ENCODE measurements at places on chromosomes 3 and 15.

DNA sequence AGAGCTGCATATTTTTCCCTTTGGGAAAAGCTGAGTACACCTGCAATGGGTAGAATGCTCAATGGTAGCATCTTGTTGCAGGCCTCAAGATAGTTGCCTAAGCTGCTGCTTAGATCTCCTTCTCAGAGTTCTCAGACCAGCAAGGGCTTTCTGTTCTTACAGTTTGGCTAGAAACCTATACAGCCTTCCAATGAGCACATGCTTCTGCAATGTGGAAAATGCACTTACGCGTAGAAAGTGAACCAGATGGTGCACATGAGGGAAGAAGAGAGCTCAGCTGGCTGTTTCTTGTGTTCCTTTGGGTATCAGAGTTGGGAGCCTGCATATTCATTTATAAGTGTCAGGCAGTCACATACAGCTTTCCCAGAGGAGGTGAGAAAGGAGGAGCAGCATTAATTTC lies 136.4 kb downstream of the B3GALNT1 start:
- DNase-seq, result no peak

DNA sequence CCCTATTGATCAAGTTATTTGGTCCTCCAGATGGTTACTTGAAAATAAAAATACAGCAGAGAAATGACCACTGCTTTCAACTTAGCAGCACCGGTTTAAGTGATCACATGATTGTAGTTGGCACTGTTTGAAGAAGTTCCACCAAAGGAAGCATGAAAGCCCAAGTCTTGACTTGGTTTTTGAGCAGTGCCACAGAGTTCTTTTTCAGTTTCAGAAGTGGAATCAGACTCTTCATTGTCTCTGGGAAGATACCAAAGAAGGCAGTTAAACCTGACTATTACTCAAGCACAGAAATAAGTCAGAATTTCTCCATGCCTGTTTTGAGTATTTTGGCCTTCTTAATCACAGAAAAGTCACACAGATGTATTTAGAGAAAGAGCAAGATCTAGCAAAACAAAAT lies 66.7 kb downstream of the BBX start:
- no peak for DNase-seq

DNA sequence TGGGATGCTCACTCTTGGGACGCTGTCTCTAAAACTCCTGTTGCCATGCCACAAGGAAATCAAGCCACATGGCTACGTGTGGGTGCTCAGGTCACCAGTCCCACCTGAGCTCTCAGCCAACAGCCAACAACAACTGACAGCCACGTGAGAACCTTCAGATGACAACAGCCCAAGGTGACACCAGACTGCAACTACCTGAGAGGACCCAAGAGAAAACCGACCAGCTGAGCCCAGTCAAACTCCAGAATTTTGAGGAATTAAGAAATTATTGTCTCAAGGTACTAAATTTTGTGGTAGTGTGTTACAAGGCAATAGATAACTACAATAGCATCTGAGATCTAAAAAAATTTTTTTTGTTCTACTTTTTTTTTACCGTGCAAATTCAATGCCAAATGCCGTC lies 75.2 kb downstream of the ITGA11 start:
- DNase-seq, result no peak

- DNase-seq, result peak; percentile 68
Measured at GRCh38 chr15:51681303-51681963, at the start of gene SCG3. Gene SCG3 (plus strand): TSS chr15:51681503. CDS start chr15:51681756, 253 bp downstream.

- no peak for DNase-seq
Measured at GRCh38 chr15:98394546-98394945, 253.8 kb upstream of the IGF1R start.

- DNase-seq, result no peak
Measured at GRCh38 chr3:150256318-150256717, 151.8 kb upstream of the TSC22D2 start.

DNA sequence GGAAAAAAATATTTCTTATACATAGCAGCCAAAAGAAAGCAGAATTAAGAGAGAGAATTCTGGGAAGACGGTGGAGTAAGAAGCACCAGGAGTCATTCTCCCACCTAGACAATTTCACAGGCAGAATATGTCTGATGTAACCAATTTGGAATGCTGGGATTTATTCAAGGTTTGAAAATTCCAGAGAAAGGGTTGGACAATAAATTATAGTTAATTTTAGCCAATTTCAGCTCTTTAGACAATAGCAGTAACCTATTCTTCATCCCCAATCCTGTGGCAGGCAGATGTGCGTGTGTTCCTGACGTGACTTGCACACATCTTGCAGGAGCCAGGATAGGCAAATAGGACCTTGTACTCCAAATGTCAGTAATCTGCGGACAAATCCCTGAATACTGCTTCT lies 541.0 kb upstream of the NAALADL2 start:
- no peak for DNase-seq

DNA sequence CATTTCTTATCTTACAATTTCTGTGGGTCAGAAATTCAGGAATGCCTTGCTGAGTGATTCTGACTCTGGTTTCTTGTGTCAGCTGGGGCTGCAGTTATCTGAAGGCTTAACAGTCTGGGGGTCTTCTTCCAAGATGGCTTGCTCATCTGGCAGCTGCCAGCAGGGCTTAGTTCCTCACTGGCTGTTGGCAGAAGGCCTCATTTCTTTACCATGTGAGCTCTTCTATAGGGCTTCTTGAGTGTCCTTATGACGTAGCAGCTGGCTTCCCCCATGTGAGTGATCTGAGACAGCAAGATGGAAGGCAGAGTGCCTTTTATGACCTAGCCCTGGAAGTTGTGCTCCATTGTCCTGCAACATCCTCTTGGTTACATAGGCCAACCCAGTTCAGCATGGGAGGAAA lies 82.0 kb upstream of the PDZRN3 start:
- no peak for DNase-seq

DNA sequence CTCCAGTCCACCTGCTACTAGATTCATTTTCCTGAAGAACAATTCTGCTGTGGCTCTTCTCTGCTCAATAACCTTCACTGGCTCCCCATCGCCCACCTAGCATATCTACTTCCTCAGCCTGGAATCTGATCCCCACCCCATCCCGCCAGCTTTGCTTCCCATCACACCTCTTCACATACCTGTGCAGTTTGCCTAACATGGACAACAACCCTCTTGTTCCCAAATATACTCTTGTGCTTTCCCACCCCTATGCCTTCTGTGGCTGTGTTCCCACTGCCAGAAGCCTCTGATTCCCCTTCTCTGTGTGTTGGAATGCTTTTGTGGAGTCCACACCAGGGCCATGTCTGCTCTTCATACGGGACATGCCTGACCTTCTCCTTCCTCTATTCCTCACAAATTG lies 29.5 kb downstream of the CMTM7 start:
- DNase-seq, result peak; percentile 33

DNA sequence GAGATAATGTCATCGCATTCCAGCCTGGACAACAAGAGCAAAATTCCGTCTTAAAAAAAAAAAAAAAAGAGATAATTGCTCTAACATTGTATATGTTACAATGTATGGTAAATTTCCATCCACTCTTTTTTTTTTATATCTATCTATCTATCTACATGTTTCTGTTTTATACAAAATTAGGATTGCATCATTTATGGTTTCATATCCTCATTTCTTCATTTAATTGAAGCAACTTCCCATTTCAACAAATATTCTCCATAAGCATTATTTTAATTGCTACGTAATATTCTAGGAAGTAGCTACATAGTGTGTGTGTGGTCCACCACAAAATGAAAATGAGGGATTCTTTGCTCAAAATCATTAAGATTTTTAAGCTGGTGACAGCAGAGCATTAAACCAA lies 18.4 kb downstream of the RBP1 start:
- DNase-seq, result no peak

DNA sequence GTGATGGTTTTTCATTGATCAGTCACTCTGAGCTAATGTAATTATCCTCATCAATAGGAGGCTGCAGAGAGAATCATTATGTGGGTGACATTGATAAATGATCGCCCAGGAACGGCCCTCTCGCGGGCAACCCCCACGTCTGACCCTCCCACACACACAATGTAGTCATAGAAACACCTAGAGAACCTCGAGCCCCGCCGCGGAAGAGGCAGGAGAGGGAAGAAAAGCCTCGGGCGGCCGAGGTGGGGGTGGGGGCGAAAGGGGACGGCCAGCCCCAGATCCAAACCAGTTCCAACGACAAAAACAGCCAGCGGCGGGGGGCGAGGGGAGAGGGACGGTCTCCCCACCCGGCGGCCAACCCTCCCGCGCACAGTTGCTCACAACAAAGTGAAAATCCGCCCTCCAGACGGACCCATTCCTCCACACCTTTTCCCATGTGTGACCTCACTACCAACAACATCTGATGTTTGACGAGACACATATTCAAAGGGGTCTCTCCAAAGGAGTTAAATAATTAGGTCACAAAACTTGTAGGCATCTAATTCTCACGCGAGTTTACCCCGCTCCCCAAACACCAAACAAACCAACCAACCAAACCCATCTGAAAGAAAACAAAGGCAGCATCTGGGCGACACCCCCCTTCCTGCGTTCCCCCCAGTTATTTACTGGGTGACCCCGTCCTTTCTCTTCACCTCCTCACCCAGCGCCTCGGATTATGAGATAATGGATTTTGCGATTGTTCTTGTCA lies 213.0 kb downstream of the MEIS2 start:
- no peak for DNase-seq

DNA sequence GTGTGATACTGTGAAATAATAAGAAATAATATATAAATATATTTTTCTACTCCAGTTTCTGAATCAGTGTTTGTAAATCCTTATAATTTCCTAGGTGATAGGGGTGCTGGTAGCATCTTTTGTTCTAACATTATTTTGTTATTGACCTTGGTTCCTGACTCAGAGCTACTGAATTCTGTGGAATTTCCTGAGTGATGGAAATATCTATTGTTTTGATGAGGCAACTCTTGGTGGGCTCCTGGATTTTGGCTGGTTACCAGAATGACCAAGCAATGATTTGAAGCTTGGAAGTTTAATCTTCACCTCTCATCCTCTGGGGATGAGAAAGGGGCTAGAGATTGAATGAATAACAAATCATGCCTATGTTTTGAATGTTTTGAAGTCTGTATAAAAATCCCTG lies 377.3 kb downstream of the LPP start:
- no peak for DNase-seq

DNA sequence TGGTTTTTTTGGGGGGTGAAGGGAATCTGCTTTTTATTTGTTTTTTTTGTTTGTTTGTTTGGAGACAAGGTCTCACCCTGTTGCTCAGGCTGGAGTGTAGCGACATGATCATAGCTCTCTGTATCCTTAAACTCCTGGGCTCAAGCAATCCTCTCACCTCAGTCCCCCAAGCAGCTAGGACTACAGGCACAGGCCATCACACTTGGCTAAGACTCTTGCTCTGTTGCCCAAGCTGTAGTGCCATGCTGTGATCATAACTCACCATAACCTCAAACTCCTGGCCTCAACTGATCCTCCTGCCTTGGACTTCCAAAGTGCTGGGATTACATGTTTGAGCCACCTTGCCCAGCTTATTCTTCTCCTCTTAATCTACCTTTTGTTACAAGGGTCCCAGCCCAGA lies 31.8 kb downstream of the GPR176 start:
- DNase-seq, result no peak

- DNase-seq, result no peak
Measured at GRCh38 chr3:64431526-64432091, 206.3 kb upstream of the PRICKLE2 start.

GRCh38 chr3:52270252-52270754 lies 8.1 kb downstream of the WDR82 start:
- DNase-seq, result no peak

DNA sequence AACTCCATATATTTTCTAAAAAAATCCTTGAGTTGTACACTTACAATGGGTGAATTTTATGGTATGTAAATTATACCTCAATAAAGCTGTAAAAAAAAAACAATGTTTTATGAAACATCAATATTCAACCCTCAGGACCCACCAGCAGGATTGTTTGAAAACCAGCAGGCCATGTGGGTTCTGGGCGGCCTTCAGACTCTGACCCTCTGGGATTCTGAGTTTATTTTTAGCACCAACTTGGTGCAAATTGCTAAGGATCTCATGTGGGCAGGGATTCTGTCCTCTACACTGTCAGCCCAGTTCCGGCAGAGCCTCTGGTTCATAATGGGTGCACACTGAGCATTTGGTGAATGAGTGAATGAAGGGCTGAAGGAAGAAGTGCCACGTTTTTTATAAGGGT lies 24.2 kb upstream of the TSEN2 start:
- DNase-seq, result no peak

- no peak for DNase-seq
Measured at GRCh38 chr15:55858661-55859060, 115.7 kb upstream of the PRTG start.

DNA sequence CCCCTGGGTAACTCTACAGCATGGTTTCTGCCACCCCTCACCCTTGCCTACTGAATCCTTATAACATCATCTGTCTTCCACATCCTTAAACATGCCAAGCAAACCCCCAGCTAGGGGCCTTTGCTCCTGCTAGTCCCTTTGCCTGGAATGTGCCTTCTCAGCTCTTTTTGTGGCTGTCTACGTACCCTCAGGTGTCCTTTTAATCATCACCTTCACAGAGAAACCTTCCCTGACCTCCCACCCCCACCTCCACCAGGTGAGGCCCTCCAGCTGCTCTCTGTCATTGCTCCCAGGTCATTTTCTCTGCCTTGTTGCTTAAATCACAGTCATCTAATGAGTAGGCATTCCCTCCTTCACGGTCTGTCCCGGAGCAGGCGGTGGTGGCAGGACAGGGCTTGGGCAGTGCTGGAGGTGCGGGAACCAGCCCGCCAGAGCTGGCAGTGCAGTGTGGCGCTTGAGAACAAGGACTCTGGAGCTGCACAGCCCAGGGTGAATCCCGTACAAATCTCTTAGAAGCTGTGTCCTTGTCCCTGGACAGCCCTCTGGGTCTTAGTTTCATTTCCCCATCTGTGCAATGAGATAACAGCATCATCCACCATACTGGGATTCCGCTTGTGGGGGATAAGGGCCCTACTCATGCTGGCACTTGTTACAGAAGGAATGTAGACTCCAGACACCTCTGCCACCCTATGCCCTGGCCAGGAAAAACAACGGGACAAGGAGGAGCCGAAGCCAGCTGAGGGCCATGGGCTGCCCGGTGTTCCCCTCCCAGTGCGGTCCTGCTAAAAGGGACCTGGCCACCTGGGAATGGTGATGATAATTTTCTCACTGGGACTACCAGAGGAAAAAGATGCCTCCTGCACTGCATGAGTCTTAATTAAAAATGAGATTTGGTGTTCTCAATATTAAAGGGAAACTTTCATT lies 52.1 kb upstream of the IQSEC1 start:
- DNase-seq, result no peak

GRCh38 chr15:100853676-100854440 lies 25.8 kb upstream of the ALDH1A3 start:
- peak; percentile 40 for DNase-seq

- DNase-seq, result no peak
Measured at GRCh38 chr3:85591451-85591850, 632.7 kb downstream of the CADM2 start.

DNA sequence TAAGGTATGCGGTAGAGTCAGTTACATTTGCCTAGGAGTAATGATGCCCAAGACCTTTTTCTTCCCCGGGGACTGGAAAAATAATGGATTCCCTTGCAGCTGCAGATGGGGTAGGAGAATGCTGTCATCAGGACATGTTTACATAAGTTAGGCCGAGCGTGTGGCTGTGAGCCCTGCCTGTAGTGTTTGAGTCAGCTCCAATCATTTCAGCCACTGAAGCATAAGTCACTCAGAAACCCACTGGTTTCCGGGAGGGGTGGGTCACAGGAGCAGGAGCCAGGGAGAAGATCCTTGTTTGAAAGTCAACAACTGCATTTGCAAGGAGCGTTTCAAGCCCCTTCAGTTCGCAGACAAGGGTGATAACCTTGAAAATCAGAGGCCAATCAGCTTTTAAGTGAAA lies 562.3 kb downstream of the MCTP2 start:
- DNase-seq, result no peak

All from ascending aorta (tissue), 2 donors.